ENCODE measurements at places on chromosomes 5 and 9.
A peak's percentile ranks its signal among the peaks of the same experiment; 100 is the strongest.

GRCh38 chr5:33612386-33612785 lies 171.6 kb downstream of the TARS1 start:
- DNase-seq = no peak

DNA sequence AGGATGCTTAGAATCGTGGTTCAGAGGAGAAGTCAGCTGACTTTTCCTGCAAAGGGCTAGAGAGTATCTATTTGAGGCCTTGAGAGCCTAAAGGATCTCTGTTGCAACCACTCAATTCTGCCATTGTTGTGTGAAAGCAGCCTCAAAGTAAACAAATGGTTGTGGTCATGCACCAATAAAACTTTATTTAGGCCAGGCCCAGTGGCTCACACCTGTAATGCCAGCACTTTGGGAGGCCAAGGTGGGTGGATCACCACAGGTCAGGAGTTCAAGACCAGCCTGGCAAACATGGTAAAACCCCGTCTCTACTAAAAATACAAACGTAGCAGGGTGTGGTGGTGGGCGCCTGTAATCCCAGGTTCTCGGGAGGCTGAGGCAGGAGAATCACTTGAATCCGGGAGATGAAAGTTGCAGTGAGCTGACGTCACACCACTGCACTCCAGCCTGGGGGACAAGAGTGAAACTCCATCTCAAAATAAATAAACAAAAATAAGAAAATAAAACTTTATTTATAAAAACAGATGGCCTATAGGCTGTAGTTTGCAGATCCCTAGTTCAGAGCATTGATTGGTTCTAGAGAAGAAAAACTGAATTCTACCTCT lies 135.9 kb upstream of the KLF4 start:
- DNase-seq = no peak

DNA sequence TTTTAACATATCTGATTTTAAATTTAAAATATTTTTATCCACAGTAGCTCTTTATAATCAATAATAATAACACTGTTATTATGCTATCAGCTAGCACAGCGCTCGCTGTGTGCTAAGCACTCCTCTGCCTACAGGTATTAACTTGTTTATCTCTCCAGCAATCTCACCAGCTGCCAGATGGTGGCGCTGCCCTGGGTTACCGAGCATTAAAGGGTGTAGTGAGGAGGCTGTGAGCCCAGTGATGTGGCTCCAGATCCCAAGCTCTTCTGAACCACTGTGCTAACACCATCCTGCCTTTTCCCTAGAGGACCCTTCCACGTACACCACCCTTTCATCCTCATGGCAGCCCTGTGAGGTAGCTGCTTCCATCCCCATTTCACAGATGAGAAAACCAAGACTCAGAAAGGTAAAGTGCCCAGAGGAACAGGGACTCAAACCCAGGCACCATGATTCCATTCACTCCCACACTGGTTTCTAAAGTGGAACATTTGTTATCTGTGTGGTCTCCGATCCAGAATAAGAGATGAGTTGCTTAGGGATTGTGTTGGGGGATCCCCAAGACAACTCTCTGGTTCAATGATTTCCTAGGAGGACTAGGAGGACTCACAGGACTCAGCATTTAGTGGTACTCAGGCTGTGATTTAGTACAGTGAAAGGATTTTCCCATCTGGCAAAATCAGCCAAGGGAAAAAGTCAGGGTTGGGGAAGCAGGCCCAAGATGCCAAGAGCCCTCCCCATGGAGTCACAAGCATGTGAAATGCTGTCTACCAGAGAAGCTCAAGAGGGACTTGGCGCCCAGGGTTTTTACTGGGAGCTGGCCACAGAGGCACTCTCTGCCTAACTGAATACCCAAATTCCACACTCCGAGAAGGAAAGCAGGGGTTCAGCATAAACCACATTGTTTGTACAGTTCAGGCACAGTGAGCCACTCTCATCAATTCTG lies 7.0 kb downstream of the IGFBPL1 start:
- peak; percentile 19 for DNase-seq

- no peak for DNase-seq
Measured at GRCh38 chr5:55538661-55539060, 3.9 kb upstream of the PLPP1 start.

GRCh38 chr5:138905541-138905940 lies 30.4 kb upstream of the LRRTM2 start:
- DNase-seq = no peak

DNA sequence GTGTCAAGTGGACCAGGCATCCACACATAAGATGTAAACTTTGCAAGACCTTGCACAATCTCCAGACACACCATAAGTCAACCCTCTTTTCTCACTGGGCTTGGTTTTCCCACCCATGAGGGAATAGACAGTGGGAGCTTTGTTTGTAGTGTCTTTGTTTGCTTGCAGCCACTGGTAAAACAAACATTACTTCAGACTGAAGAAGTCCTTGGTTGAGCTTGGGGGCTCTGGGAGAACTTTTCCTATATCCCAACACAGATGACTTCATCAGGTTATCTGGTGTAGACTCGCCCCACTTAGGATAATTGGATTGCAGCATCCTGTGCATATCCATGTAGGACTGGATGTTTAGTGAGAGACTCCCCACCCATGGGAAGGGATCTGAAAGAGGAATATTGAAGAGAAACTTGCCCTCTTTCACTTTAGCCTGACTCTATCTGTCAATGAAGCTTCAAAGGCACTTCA lies 11.5 kb upstream of the ADGRV1 start:
- DNase-seq = no peak

- DNase-seq = no peak
Measured at GRCh38 chr5:1480217-1480616, 35.0 kb upstream of the SLC6A3 start.

DNA sequence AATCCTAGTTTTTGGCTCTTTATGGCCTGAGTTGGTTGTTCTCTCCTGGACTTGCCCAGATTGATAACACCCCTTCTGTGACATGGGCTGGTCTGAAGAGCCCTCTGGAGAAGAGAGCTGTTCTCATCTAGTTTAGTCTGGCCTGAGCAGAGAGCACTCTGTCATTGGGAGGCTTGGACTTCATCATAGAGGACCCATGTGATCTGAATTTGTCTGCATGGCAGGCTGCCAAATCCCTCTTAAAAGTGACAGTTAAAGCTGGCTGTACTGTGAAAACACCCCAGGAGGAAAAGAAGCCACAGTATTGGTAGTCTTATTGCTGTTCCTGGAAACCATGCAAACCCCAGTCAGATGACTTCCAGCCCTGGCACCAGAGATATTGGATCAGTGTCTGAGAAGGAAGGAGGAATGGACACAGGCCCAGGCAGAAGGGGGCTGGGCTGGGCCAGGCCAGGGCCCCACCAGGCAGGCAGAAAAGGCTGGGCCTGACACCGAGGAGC lies 3.7 kb upstream of the WDR31 start:
- no peak for DNase-seq

GRCh38 chr5:57675236-57675635 lies 192.6 kb upstream of the ACTBL2 start:
- DNase-seq = no peak

- no peak for DNase-seq
Measured at GRCh38 chr5:54676481-54677340, 159.2 kb downstream of the SNX18 start.

DNA sequence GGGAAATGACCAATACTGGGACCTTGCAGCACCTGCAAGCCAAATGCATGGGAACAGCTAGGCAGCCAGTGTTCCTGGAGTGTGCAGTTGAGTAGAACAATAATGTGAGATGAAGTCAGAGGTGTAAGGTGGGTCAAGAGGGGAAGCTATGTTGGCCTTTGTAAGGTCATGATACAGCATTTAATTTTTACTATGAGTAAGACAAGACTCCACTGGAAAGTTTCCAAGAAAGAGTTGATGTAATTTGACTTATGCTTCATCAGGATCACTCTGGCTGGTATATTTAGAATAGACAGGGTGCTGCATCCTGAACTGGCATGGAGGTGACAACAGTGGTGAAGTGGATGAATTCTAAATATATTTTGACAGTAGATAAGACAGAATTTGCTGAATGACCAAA lies 744.8 kb downstream of the KCTD16 start:
- no peak for DNase-seq

- no peak for DNase-seq
Measured at GRCh38 chr5:56183506-56183905, 49.6 kb downstream of the ANKRD55 start.

DNA sequence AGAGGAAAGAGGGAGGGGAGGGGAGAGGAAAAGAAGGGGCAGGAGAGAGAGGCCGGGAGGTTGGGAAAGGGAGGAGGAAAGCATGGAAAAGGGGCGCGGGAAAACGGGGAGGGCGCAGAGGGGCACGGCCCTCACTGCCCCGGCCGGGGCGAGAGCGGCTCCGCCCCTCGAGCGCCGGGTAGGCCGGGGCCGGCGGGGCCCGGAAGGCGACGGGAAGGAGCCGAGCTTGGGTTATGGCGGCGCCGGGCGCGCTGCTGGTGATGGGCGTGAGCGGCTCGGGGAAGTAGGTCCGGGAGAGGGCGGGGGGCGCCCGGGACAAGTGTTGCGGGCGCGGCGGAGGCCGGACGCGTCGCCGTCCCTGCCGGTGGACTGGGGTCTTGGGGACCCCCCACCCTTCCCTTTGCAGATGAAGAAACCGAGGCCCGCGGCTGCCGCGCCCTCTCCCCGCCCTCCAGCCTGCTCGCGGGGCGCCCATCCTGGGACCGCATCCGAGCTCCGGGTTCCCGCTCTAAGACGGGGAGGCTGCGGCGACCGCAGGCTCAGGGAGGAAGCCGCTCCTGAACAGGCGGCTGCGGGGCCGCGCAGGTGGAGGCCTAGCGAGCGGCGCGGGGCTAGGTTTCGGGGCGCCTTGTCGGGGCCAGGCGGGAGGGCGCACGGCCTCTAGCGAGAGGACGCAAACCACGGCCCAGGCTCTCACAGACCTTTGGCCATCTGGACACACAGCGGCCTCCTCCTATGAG lies at the start of gene IDNK:
IDNK (plus strand) TSS at position 205 of the 740 bp plus-strand sequence; CDS start at position 234, 29 bp downstream.
- peak; percentile 44 for DNase-seq

GRCh38 chr5:132666310-132667123 lies 7.3 kb upstream of the IL4 start:
- DNase-seq = no peak

DNA sequence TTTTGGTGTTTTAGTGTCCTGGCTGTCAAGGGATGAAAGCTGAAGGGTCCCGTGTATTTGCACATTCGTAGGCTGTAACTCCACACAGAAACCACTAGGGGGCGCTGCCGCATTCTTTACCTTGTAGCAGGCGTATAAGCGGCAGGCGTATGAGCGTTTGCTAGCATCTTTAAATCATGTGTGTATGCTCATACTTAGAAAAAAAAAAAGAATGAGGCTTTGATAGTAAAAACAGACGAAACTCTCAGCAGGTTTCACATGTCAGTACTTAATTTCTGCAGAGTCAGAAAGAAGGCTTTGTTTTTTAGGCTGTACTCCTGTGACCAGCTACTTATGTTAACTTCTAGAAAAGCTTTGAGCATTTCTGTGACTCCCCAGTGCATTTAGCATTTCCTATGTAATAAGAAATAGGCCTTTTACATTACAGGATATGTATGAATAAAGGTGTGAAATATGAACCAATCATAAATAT lies 218.8 kb upstream of the ADAMTSL1 start:
- peak; percentile 67 for DNase-seq

DNA sequence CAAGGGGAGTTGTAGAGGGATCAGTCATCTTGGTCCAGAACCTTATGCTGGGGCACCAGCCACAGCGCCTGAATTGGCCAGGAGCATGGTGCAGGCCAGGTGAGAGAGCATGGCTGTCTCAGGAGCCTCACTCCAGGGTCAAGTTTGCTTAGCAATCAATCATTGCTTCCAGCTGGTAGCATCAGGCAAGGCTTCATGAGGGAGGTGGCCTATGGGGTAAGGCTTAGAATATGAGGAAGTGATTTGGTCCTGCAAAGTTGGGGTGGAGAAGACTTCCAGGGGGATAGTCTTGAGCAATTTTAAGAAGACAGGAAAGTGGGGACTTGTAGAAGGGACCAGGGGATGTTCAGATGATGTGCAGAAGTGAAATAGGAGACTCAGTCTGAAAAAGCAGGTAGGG lies 53.9 kb upstream of the PITX1 start:
- DNase-seq = no peak

DNA sequence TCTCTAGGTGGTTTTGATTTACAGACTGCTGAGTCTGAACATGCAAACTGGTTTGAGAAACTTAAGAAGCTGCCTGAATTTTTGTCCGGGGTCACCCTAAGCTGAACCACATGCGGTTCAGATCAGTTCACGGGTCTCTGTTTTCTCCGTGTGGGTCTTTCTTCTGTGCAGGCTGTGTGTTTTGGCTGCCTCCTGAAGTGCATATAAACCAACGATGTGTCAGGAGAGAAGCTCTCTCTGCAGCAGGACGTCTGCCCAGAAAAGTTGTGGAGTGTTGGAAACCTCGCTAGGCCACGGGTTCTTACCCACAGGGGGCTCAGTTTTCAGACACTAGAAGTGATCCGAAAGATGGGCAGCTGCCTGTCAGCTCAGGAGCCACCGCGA lies 364.2 kb downstream of the IRX2 start:
- no peak for DNase-seq

GRCh38 chr5:157269761-157270272 lies 3.9 kb downstream of the CYFIP2 start:
- DNase-seq = no peak

GRCh38 chr9:112487799-112488340 lies 1.2 kb downstream of the KIAA1958 start:
- DNase-seq = no peak

- no peak for DNase-seq
Measured at GRCh38 chr9:6896562-6896961, 138.8 kb downstream of the KDM4C start.

- DNase-seq = no peak
Measured at GRCh38 chr5:17312358-17312757, 94.9 kb downstream of the BASP1 start.

GRCh38 chr9:3868012-3868411 lies 342.2 kb upstream of the RFX3 start:
- DNase-seq = no peak

- peak; percentile 34 for DNase-seq
Measured at GRCh38 chr5:95817430-95817829, 5.1 kb downstream of the GLRX start.

DNA sequence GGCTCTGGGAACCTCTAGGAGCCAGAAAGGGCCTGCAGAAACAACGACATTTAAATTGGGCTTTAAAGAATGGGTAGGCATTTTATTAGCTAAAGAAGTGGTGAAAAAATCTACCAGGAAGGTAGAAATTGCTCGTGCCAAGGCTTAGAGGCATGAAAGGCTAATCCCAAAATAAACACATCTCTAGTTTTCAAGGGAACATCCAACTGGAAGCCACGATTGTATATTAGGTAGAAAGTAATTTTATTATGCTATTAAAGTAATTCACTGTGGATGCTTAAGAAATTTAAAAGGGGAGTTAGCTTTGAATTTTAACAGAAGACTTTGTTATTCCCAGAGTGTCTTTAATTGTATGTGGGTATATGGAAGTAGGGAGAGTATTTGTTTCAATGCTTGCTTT lies 17.5 kb upstream of the CNTLN start:
- DNase-seq = no peak

- no peak for DNase-seq
Measured at GRCh38 chr5:132841305-132841704, 10.9 kb upstream of the SHROOM1 start.

- DNase-seq = peak; percentile 52
Measured at GRCh38 chr5:149264439-149265067, 7.1 kb upstream of the AFAP1L1 start.

DNA sequence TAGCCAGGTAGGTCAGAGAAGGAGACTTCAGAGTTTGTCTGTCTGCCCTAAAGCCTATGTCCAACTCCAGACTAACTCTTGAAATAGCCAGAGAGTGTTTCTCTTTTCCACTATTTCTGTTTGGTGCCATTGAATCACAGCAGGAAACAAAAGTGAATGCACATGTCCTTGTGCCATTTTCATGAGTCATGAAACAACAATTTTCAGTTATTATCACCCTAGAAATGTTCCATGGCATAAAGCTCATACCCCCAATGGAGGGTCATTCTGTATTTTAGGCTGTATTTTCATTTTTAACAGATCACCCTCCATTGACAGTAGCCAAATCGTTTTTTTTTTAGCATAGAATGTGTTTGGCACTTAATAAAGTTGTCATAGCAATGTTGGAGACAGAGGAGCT lies 124.7 kb downstream of the PAPPA start:
- DNase-seq = no peak

All from T-helper 9 cell (primary cell).